ENCODE measurements at places on chromosomes 6 and 20. TPM values are rescaled to one million over a fixed set of nuclear protein-coding genes. Genes with fewer than 3 reads are reported as not detected.

- no peak overlapping the region for H3K27ac ChIP-seq
- no peaks in the 10 kb centered on the region for H3K4me1 ChIP-seq
- no peaks in the 10 kb centered on the region for H3K36me3 ChIP-seq
- DNase-seq: no peak
- no peak overlapping the region for H3K4me3 ChIP-seq
Measured at GRCh38 chr20:39862470-39862891, 826.6 kb downstream of the MAFB start.

GRCh38 chr6:143107440-143107839 lies 46.8 kb downstream of the AIG1 start:
- H3K27me3 ChIP-seq: no peaks in the 10 kb centered on the region
- no peak overlapping the region for H3K27ac ChIP-seq
- H3K4me3 ChIP-seq: no peak overlapping the region

OR2H2 gene
- total RNA-seq: not detected

RBPJL gene
- not detected for total RNA-seq
